ENCODE measurements at places on chromosomes 11 and 22. TPM values are rescaled to one million over a fixed set of nuclear protein-coding genes. Genes with fewer than 3 reads are reported as not detected.

DNA sequence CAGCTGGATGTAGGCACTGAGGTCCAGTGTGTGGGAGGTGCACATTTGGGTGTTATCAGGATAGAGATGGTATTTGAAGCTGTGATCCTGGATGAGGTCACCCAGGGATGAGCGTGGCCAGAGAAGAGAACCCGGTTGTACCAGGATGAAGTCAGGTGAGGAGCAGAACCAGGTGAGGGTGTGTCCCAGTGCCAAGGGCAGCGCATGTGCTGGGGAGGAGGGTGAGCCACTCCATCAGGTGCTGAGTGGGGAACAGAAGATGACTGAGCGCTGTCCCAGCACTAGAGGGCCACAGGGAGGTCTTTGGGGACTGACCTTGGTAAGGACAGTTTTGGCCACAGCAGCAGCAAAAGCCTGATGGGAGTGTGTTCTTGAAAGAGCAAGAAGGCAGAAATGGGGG, 2.7 kb downstream of the ARL2 start:
- H3K27me3 ChIP-seq = no peaks in the 10 kb centered on the region
- H3K4me1 ChIP-seq = peaks cover 26% of the 10 kb centered on the region
- no peak for DNase-seq
- peaks cover 36% of the 10 kb centered on the region for H3K36me3 ChIP-seq
- H3K27ac ChIP-seq = no peak overlapping the region

Gene MB
- total RNA-seq = not detected

DNA sequence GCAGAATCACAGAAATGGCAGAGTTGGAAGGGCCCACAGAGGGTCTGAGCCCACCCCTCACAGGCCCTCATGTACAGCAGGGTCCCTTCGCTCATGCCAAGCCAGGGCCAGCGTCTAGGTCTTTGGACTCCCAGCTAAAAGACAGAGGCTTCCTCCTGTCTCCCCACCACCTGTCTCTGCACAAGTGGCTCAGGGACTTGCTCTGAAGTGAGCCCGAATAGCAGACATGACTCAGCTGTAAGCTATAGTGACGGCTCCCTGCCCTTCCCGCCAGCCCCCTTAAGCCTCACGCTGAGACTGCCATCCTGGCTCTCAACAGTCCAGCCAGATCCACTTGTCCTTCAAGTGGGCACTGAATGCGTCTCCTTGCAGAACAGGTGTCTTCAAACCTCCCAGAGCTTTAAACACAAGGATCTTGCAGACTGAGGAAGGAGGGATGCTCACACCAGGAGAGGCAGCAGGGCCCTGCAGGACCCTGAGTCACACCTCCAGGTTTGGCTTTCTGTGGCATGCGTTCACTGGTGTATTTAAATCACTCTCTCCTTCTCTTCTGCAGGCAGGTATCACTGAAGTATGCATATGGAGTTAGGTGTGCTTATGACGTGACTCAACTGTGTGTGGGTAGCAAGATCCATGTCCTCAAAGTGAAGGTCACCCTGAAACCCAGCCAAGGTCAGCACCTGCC, 154.9 kb downstream of the CACNA1I start:
- H3K27me3 ChIP-seq = peaks cover 5% of the 10 kb centered on the region
- H3K27ac ChIP-seq = no peak overlapping the region
- H3K4me1 ChIP-seq = no peaks in the 10 kb centered on the region
- no peak overlapping the region for H3K4me3 ChIP-seq
- DNase-seq = no peak

DNA sequence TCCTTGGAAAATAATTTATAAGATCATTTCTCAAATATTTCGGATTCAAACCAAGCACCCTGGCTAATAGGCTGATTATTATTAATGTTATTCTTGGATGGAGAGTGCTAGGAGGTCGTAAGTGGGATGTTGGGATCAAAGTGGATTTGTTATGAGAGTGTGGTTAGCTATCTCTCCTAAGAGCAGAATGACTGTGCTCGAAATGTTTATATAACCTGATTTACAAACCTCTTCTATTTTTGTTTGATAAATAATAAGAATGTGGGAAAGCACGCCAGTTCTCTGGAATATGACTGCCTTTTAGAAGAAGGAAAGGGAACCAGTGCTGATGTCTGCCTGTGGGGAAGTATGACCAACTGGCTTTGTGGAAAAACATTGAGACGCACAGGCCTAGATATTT, 527.5 kb downstream of the NTM start:
- H3K4me1 ChIP-seq = no peaks in the 10 kb centered on the region
- no peak overlapping the region for H3K4me3 ChIP-seq
- DNase-seq = no peak
- H3K36me3 ChIP-seq = no peaks in the 10 kb centered on the region

Gene C22orf31
- total RNA-seq = not detected

DNA sequence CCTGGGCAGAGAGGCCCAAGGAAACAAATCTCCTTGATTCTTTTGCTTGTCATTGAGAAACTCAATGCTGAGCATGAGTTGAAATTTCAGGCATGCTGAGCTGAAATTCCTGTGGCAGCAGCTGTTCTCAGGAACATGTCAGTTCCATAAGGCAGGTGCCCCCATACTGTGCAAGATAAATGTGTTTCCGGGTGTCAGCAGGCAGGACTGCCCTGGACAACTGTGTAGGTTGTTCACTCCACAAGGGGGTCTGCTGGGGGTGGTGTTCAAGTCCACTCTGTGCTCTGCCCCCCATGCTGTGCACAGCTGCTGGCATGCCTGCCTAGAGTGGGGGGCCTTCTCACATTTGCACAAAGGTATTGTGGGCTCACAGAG, 133.7 kb downstream of the CTTN start:
- H3K27ac ChIP-seq = no peak overlapping the region
- H3K36me3 ChIP-seq = no peaks in the 10 kb centered on the region
- H3K27me3 ChIP-seq = no peaks in the 10 kb centered on the region
- no peaks in the 10 kb centered on the region for H3K4me1 ChIP-seq

DNA sequence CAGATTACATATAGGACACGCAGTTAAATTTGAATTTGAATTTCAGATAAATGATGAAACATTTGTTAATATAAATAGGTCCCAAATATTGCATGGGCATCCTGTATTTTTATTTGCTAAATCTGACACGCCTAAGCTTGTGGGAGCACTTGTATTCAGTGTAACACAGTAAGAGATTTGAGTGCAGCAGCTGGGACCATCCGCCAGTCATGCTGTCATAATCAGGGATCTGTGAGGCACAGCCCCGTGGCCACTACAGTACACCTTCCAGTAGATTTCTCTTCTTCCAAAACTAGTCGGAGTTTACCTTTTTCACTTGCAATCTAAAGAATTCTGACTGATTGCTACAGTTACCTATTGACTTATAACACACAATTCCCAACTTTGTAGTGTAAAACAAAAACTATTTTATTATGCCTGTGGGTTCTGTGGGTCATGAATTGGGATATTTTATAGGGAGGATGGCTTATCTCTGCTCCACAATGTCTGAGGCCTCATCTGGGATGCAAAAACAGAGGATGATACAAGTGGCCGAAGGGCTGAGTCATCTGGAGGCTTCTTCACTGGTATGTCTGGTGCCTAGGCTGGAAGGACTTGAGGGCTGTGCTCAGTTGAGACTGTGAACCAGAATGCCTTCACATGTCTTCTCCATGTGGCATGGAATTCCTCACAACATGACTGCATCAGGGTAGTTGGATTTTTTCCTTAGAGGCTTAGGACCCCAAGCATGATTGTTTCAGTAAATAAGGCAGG, 74.1 kb downstream of the PRSS23 start:
- no peaks in the 10 kb centered on the region for H3K36me3 ChIP-seq
- no peak for DNase-seq
- H3K27ac ChIP-seq = no peak overlapping the region

DNA sequence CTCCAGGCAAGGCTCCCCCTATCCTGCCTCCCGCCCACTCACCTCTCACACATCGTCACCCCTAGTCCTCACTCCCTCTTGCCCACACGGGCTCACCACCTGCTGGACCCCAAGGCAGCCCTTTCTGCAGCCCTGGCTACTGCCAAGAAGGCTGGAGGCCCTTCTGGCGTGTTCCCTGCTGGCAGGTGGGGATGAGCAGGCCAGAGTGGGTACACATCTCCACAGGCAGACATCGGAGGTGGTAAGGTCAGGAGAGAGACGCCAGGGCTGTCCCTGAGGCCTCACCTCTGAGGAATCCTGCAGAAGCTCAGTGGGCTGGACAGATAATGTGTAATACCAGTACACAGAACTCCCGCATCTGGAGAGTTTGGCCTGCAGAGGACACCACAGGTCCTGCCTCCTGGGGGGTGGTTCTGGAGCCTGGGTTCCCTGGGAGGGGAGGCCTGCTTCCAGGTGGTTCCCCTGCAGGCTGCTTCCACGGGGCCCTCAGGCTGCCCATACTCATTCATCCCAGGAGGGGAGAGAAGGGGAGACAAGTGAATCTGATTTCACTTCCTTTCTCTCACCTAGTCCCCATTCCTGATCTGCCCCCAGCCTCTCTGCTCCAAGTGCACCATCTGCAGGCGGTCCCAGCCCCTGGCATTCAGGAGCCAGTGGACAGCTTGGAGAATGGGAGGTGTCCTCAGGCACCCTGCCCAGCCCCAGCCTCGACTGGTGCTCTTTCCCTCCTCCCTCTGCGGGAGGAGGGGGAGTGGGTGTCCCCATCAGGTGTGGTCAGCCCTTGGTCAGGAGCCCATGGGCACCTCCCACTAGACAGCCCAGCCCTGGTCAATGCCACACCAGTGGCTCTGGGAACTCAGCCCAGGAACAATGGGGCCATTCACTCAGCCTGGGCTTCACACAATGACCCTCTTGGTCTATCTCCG, 6.1 kb upstream of the CHST1 start:
- no peak overlapping the region for H3K4me3 ChIP-seq
- no peaks in the 10 kb centered on the region for H3K36me3 ChIP-seq
- no peaks in the 10 kb centered on the region for H3K4me1 ChIP-seq
- H3K27me3 ChIP-seq = peaks cover 34% of the 10 kb centered on the region
- H3K27ac ChIP-seq = no peak overlapping the region

DNA sequence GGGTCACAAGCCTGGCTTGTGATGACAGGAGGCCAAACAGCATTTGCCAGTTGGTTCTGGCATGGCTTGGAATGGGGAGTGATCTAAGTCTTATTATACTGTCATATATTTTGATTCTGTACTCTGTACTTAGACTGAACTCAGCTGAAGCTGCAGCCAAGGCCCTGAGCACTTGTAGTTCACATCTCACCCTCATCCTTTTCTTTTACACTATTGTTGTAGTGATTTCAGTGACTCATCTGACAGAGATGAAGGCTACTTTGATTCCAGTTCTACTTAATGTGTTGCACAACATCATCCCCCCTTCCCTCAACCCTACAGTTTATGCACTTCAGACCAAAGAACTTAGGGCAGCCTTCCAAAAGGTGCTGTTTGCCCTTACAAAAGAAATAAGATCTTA, 843 bp downstream of the OR56B1 start:
- no peak overlapping the region for H3K27ac ChIP-seq
- no peaks in the 10 kb centered on the region for H3K4me1 ChIP-seq
- peaks cover 7% of the 10 kb centered on the region for H3K27me3 ChIP-seq
- H3K36me3 ChIP-seq = peaks cover 24% of the 10 kb centered on the region
- DNase-seq = no peak
- no peak overlapping the region for H3K4me3 ChIP-seq

- DNase-seq = no peak
- no peaks in the 10 kb centered on the region for H3K4me1 ChIP-seq
These were observed 9.0 kb upstream of the RAG1 start for GRCh38 chr11:36558571-36559413.

- H3K36me3 ChIP-seq = no peaks in the 10 kb centered on the region
- no peak overlapping the region for H3K27ac ChIP-seq
- peaks cover 9% of the 10 kb centered on the region for H3K27me3 ChIP-seq
These were observed 1478.4 kb downstream of the TBC1D22A start for GRCh38 chr22:48240935-48241230.

DNA sequence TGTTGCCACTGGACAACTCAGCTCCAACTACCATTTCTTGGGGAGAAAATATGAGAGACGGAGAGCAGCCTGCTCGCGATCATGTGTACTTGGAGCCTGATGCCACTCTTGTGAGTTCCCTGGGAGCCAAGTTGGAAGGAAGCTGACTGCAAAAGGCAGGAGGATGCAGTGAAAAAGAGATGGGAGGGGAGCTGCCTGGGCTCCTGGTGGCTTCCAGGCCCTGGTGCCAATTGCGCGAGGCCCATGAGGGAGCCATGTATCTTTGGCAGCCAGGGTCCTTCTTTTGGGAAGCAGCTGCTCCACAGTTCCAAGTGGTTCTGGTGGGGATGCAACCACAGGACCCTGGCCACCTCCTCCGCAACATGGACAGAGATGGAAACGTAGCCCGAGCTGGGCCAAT, 11.1 kb downstream of the C11orf91 start:
- no peak overlapping the region for H3K4me3 ChIP-seq
- H3K36me3 ChIP-seq = no peaks in the 10 kb centered on the region
- H3K27ac ChIP-seq = no peak overlapping the region
- DNase-seq = no peak
- no peaks in the 10 kb centered on the region for H3K4me1 ChIP-seq

DNA sequence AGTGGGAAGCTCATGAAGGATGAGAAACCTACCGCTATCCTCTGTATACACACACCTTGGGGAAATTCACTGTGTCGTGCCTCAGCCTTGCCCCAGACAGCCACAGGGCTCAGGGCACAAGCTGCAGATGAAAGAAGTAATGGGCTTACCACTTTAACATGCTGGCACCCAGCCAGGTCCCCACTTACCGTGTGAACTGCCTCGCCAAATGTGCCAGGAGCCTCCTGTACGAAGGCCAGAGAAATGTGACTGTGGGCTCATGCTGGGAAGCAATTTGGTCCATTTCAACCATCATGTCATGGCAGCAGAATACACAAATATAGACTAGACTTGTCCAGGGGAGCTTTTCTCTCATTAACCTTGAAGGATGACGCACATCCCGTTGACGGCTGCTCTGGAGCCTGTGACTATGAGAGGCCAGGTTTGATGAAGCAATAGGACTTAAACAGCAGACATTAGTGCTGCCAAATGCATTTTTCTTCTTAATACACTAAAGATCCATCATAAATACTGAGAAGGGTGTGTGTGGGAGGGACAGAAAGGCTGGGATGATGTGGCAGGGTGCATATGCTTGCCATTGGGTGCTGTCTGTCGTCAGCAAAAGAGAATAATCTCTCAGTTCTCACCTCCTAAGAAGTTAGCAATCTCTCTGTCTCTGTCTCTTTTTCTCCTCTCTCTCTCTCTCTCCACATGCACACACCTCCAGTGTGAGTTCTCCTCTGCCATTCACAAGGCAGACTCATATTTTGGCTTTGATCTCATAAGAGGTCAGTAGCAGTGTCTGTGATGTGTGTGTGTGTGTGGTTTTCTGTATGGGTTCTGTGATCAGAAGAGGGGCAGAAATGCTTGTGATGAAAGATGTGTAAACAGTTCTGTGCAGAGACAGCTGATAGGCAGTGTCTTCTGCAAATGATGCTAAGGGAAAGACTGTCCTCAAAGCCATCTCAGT, 142.4 kb downstream of the KIRREL3 start:
- H3K4me3 ChIP-seq = no peak overlapping the region
- DNase-seq = no peak
- H3K27ac ChIP-seq = no peak overlapping the region
- no peaks in the 10 kb centered on the region for H3K36me3 ChIP-seq

DNA sequence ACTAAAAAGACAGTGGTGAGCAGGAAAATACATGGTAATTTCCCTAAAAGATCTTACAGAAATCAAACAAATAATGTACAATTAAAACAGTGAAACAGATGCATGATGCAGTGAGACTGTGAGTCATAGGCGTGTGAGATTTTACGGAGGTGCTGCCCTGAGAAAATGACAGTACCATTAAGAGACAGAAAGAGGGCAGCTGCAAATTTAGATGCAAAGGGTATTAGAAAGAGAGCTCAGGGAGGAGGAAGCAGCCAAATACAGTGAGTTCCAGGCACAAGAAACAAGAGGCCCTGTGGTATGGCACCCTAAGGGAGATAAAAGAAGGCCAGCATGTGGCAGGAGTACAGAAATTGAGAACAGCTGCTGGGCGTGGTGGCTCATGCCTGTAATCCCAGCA, 88.5 kb upstream of the FIBIN start:
- H3K27me3 ChIP-seq = no peaks in the 10 kb centered on the region
- H3K27ac ChIP-seq = no peak overlapping the region
- H3K4me1 ChIP-seq = no peaks in the 10 kb centered on the region
- no peak overlapping the region for H3K4me3 ChIP-seq
- DNase-seq = no peak

Gene TMEM191C
- 1.5 TPM for total RNA-seq

Gene KCNJ1
- total RNA-seq = 0.20 TPM

Data from activated B cell treated with CpG ODN at 0.5 μM for 24 hours (primary cell).